Subcutaneous adipose tissue (tissue), 4 donors: ENCODE measurements at places on chromosomes 1 and 21. TPM values are rescaled to one million over a fixed set of nuclear protein-coding genes. Genes with fewer than 3 reads are reported as not detected.

The KLHL21 gene
- 21.2 TPM for total RNA-seq

The CIART gene
- total RNA-seq: 2.6 TPM

The SELP gene
- 15.0 TPM for total RNA-seq

The FH gene
- total RNA-seq: 37.9 TPM

The OR6N1 gene
- total RNA-seq: not detected

The TRAF3IP3 gene
- total RNA-seq: 10.7 TPM
